ENCODE measurements at places on chromosomes 7 and 10. TPM values are rescaled to one million over a fixed set of nuclear protein-coding genes. Genes with fewer than 3 reads are reported as not detected.

CPED1 gene
- 1.9 TPM for polyA plus RNA-seq

EVX1 gene
- polyA plus RNA-seq: 0.05 TPM

GNGT1 gene
- 3.3 TPM for polyA plus RNA-seq

ADIRF gene
- 196 TPM for polyA plus RNA-seq

LRRC17 gene
- 2.6 TPM for polyA plus RNA-seq

DMBT1 gene
- 0.27 TPM for polyA plus RNA-seq

CALHM1 gene
- polyA plus RNA-seq: 0.05 TPM

CFAP70 gene
- 14.3 TPM for polyA plus RNA-seq

EMX2 gene
- 0.57 TPM for polyA plus RNA-seq

CXCL12 gene
- 82.1 TPM for polyA plus RNA-seq

ZNF716 gene
- not detected for polyA plus RNA-seq

SAP25 gene
- 183 TPM for polyA plus RNA-seq

NKX2-3 gene
- polyA plus RNA-seq: 0.09 TPM

CFAP46 gene
- 0.34 TPM for polyA plus RNA-seq

NEBL gene
- polyA plus RNA-seq: 22.9 TPM

LGI1 gene
- 0.18 TPM for polyA plus RNA-seq

CYP3A4 gene
- 11.1 TPM for polyA plus RNA-seq

PTER gene
- polyA plus RNA-seq: 5.1 TPM

DNAJC12 gene
- polyA plus RNA-seq: 2.2 TPM

IQUB gene
- polyA plus RNA-seq: 0.32 TPM

DLD gene
- polyA plus RNA-seq: 44.2 TPM

INSYN2A gene
- 0.32 TPM for polyA plus RNA-seq

IFIT3 gene
- 31.5 TPM for polyA plus RNA-seq

FAM170B gene
- 0.02 TPM for polyA plus RNA-seq

TMEM176B gene
- 34.7 TPM for polyA plus RNA-seq

ENKUR gene
- polyA plus RNA-seq: 0.41 TPM

AOAH gene
- 47.1 TPM for polyA plus RNA-seq

MYPN gene
- polyA plus RNA-seq: 0.11 TPM

ZNRF2 gene
- 10.5 TPM for polyA plus RNA-seq

OR6V1 gene
- 0.02 TPM for polyA plus RNA-seq

GRID1 gene
- 0.46 TPM for polyA plus RNA-seq

CCDC71L gene
- polyA plus RNA-seq: 35.8 TPM

SLC26A3 gene
- 0.11 TPM for polyA plus RNA-seq

HOXA10 gene
- polyA plus RNA-seq: 3.5 TPM

MMD2 gene
- polyA plus RNA-seq: 0.07 TPM

All from thymus (tissue), 14 donors.